ENCODE measurements at places on chromosomes 12 and 14.

GRCh38 chr12:26271889-26272492 lies 76.6 kb downstream of the SSPN start:
- no peak for DNase-seq

DNA sequence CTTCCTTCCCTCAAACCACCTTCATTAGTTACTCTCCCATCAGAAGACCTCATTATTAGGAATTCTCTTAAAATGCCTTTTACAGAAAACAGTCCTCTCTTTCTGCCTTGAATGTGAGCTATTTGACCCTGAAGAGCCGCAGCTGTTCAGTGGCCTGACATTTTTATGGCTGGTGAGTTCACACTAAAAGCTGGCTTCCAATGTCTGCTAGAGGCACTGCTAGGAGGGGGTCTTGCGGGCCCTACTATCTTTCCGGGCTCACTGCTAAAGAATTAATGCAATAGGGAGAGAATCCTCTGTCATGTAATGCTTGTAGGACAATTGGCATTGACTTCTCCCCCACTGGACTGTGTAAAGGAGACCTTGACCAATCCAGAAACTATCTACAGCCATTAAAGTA lies 87.7 kb downstream of the GPR135 start:
- DNase-seq = no peak

DNA sequence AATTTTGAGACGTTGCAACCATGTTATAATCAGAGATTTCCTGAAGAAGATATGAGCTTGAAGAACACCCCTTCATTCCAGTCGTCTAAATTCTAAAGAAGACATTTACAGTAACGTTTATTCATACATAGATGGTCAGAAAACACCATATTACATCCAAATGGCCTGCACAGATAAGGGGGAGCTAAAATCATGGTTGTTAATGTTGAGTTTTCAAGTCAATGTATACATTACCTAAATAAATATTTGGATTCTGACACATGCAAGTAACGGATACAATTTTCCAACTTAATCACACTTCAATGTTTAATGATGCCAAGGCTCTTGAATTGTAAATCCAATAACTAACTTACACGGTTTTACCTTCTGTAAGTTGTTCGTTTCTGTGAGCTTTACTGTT lies 318.4 kb downstream of the SLC6A15 start:
- no peak for DNase-seq

DNA sequence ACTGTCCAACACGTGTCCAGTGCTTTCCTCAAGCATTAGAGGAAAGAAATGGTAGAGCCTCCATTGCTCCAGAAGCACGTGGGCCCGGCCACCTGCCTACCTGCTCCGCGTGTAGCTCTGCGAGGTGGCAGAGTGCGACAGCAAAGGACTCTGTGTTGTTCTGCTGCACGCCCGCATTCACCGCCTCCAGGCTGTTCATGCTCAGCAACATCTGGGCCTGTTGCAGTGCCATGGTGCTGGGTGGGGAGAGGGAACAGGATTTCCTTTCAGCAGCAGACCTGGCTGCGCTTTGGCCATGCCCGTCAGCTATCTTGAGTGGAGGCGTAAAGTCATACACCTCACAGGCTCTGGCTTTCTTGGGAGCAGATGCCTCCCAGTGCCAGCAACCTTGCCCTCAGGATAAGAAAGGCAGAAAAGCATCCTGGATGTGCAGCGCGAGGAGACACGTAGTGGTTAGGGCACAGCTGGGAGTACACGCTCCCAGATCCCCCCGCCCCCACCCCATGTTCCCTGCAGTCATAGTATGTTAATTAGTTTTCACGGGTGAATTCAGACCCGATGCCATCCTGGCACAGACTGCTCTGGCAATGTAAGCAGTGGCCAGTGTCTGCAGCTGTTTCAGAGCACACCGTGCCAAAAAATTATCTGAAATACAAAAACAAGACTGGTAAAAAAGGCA lies 25.1 kb downstream of the ANAPC5 start:
- DNase-seq = no peak

DNA sequence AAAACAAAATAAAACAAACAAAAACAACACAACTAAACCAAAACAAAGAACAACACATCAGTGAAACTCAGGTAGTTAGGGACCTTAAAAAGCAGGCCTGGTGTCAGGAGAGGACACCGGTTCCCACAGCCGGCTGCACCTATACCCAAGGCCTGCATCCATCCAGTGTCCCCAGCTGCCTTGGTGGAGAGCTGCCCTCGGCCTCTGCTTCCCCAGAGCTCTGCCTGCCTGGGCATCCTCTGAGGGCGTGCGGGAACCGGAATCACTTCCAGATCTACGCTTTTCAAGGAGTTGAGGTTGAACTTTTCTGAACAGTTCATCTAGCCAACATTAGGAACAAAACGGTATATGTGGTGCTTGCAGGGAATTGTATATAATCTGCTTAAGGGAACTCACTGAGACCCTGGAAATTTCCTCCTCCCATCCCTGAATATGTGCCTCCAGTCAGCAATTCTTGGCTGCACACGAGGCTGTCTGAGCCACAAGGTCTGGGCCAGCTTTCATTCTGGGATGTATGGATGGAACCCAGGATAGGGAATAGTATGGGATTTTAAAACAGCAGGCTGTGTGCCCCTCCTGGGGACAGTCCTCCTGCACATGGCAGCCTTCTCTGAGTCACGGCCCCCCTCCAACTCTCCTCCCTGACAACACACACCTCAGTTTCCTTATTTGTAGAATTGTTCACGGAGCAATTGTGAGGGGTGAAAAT lies 319.0 kb upstream of the RTL1 start:
- no peak for DNase-seq

- no peak for DNase-seq
Observed at GRCh38 chr12:34335819-34336262, 313.5 kb downstream of the ALG10 start.

- DNase-seq = no peak
Observed at GRCh38 chr12:127277882-127278281, 989.1 kb upstream of the TMEM132C start.

DNA sequence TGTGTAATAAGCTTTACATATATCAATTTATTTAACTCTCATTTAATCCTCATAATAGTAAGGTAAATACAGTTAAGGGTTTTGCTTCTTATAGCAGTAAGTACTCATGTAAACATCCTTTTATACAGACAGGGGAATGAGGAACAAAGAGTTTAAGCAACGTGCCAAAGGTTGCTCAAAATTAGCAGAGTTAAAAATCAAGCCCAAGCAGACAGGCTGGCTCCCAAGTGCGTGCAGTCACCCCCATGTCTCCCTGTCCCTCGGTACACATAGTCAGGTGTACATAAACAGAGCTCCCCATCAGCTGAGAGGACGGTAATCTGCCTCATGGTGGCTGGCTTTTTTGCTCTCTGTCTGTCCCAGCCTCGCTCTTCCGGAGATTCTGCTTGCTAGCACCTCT lies 126.4 kb downstream of the DERA start:
- DNase-seq = no peak

- DNase-seq = no peak
Observed at GRCh38 chr12:88339966-88340365, 197.9 kb downstream of the TMTC3 start.

All from activated T-cell treated with anti-CD3 and anti-CD28 coated beads for 48 hours (primary cell).